Activated naive CD8-positive, alpha-beta T cell treated with anti-CD3 and anti-CD28 coated beads, Interleukin-2, amount 50 U/mL, for 16 hours (primary cell): ENCODE measurements at places on chromosomes 7 and 10.

- DNase-seq: no peak
These were observed 60.4 kb upstream of the ARHGAP21 start for GRCh38 chr10:24784061-24784460.

- no peak for DNase-seq
These were observed 30.9 kb downstream of the OCM2 start for GRCh38 chr7:97959046-97959445.

DNA sequence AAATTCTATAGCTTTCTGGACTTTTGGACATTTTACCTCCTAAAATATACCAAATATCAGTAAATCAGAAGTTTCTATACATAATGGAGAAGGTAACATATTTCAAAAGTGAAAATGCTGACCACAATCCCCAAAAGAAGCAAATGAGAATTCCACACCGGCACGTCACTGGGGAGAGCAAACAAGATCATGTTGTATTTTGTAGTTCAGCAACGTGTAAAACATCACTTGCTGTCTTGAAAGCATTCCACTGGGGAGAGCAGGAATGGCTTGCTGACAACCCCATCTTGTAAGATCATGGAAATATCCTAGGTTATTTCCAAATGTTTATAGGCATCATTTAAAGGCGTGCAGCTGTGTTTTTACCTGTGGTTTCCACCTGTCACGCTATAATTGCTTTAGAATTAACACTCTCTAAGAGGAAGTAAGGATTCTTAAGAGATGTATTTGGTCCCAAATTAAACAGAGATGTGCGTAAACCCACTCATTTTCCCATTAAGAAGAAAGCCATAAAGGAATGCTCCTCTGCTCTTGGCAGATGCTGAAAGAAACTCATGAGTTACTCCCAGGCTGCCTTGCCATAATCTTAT is 397.1 kb upstream of the POT1 start:
- no peak for DNase-seq

GRCh38 chr7:2112261-2113198 is 120.2 kb downstream of the MAD1L1 start:
- DNase-seq: no peak

- DNase-seq: no peak
These were observed 35.8 kb upstream of the EZH2 start for GRCh38 chr7:148919859-148920258.

DNA sequence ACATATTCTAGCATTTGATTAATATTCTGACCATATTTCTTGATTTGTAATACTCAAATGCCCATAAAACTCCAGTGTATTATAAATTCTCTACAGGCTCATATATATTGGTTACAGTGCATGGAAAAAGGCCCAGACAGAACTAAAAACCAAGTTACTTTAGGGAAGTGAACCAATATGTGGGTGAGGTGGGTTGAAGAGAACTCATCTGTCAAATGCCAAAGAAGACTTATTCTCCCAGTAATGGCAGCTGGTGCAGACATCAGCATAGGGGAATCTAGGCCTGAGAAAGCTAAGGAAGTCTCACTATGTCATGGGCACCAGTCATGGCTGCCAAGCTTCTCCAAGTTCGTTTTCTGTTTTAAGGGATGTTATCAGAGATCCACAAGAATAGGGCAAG is 30.6 kb downstream of the ZNF248 start:
- no peak for DNase-seq

DNA sequence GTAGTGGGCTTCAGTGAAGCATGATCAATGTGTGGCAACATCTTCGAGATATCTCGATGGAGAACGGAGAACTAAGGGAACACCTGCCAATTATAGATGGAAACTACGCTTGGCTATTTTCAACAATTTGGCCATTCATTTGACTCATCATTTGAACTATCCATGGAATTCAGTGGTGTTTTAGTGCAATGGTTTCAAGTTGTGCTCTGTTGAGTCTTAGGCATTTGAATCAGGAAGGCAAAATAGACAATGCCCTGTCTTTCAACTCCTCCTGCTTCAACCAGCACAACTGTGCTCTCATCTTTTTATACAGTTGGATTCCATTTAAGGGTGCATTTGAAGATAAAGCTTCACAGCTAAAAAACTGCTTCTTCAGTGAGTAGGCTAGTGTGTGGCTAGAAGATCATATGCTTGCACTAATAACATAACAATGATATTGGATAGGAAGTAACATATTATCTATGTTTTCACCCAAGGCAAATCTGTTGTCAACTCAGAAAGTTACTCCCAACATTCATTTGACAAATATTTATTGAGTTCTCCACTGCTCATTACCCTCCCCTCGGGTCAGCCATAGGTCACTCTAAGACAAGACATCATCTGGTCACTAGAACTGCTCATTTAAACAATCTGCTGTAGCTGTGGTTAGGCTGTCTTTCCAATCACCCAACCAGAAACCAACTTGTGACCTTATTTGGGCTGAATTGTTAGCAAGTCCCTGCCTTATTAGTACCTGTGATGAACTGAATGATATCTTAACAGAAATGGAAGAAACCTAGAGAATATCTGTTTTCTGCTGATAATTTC is 314.1 kb upstream of the SP4 start:
- DNase-seq: no peak
